Stimulated activated memory B cell treated with anti-CD40 and anti-IgM and Interleukin-4, amounts not matched to agents 10 μg/mL and 1 μg/mL and 100 μg/mL, for 72 hours (primary cell): ENCODE measurements at places on chromosomes 5 and 9.

DNA sequence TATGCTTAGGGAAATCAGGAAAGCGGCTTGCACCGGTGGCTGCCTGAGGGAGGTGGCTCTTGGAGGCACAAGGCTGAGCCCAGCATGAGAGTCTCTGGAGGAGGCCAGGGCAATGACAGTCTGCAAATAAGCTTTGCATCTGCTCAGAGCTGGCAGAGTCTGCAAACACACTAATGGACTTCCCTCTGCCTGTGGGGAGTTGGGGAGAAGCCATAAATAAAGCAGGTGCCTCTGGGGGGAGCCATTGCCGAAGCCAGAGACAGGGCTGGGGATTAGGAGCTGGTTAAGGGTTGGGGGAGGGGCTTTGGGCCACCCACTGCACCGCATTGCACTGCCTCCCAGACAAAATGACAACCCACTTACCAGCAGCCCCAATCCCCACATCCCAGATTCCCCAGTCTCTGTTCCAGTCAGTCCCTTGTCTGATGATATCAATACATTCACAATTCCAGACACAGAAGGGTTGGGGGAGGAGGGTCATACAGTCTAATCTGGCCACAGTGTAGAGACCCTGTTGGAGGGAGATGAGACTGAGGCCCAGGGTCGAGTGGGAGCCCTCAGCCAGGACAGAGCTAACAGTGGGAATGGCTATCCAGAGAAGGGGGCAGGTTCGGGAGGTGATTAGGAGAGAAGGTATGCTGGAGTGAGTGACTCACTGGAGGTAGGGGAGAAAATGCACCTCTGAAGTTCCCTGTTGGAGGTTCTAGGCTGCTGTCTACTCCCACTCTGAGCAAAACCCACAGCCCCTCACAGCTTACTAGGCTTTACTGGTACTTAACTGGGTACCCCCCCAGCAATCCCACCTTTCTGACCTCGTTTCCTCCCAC lies 53.7 kb downstream of the PAX5 start:
- no peak for ATAC-seq

DNA sequence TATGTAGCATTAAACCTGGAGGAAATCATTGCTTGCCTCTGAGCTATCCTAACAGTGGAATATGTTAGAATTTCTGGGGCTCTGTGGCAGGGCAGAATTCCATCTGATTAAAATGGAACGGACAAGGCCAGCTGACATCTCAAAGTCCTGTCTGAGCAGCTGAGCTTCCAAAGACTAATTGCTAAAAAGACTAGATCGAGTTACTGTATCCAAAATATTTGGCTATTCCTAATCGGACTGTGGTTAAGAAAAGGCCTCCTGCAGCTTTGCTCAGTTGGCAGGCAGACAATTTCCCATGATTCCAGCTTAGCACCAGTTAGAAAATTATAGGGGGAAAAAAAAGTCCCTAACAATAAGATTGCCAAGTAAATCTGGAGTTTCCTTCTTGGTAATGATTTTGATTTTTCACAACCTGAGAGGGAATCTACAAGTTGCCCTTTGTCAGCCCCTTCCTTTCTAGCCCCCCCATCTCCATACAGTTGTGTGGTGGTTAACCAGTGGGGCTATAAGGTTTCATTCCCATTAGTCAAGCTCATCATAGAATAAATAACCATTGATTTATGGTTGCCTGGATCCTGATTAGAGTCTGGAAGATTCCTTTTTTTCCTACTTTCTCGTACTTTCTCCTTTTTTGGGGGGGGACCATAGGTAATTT lies 26.4 kb downstream of the PTGR1 start:
- ATAC-seq, result no peak

GRCh38 chr5:66080664-66081063 lies 63.4 kb upstream of the SREK1 start:
- ATAC-seq, result no peak

- no peak for ATAC-seq
Measured at GRCh38 chr9:125150349-125151245, 7.3 kb upstream of the SCAI start.

- no peak for ATAC-seq
Measured at GRCh38 chr9:38622288-38622674, 1.9 kb upstream of the ANKRD18A start.

DNA sequence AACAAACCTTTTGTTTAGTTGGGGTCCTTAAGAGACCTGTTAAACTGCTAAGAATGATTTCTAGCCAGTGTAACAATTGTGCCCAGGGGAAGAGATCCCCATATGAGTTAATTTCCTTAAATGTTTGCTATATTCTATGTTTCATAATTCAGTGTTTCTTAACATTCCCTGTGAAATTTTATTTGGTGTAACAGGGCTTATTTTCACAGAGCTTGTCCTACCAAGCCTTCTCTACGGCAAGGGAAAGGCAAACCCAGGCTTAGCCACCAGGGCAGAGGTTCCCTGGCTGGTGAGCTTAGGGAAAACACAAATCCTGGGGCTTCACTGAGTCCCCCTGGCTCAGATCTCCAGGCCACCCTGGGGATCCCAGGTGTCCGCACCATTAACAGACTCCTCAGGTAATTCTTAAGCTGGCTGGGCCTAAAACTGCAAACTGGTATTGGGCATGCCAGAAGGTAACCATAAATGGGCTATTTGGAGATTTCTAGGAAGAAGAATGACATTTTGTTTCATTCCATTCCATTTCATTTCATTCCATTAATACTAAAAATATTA lies 17.0 kb upstream of the LCP2 start:
- no peak for ATAC-seq

DNA sequence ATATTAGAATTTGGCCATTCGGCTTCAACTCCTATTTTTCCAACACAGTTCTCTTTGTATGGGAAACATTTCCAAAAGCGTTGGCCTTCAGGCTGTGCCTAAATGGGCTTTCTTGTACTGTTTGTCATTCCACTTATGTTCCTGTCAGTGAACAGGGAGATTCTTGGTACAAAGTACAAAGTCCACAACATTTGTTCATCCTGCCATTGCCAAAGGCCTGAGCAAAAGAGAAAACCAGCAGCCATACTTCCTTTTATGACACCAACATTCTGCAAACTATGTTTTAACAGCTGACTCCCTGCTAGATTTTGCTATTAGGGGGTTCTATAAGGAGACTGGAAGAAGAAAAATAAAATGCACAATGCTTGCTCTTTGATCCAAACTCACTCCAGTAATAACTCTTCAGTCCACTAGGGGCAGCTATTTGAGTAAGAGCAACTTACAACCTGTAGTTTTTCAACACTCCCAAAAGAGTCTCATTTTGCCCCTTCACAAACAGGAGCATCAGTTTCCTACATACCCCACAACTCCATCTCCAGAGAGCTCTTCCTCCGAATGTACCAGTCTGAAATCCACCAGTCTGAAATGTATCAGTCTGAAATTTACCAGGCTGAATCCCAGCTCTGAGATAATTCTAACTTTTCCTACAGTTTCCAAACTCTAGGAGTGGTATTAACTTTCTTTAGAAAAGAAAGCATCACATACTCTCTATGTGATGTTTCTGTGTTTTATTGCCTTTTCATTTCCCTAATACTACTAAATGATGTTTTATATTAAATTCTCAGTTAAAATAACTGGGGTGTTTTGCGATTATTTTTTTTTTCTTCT lies 693.8 kb downstream of the DNAH5 start:
- ATAC-seq, result no peak

DNA sequence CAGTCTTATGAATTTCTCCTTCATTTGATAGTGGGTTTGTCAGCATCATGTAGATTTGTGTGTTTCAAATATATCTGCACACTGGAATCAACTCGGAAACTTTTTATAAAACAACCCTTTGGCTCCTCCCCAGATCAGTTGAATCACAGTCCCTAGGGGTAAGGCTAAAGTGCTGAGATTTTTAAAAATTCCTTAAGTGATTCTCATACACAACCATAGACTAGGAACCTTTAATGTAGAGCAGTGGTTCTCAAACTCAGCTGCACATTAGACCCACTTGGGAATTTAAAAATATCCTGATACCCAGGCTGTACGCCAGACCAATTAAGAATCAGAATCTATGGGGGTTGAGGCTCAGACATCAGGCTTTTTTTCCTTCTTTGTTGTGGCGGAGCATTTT lies 17.5 kb upstream of the JAK2 start:
- no peak for ATAC-seq

- ATAC-seq, result no peak
Measured at GRCh38 chr5:139137697-139138096, 60.5 kb downstream of the SIL1 start.

GRCh38 chr9:109269839-109270238 lies 51.0 kb downstream of the EPB41L4B start:
- ATAC-seq, result no peak

- no peak for ATAC-seq
Measured at GRCh38 chr5:113031104-113031503, 54.5 kb downstream of the DCP2 start.

DNA sequence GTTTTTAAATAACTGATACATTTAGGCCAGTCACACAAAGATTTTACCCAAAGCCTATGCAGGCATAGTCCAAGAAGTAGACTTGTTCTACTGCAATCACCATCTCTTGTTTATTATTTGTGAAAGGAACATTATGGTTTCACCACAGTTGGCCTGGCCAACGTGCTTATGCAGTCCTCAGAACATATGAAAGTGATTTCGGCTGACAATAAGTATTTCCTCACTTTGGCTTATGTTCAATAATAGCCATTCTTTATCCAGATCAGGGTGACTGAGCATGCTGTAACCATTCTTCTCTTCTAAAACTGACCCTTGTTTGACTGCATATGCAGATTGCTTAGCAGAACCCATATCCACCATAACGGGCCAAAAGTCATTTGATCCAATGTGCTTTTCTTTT lies 76.6 kb upstream of the CCDC152 start:
- no peak for ATAC-seq

GRCh38 chr5:168046163-168046562 lies 245.3 kb upstream of the WWC1 start:
- ATAC-seq, result no peak
